ENCODE measurements at places on chromosomes 11 and 22.

- peak; percentile 87 for DNase-seq
Observed at GRCh38 chr11:134050541-134051383, 18.1 kb upstream of the JAM3 start.

DNA sequence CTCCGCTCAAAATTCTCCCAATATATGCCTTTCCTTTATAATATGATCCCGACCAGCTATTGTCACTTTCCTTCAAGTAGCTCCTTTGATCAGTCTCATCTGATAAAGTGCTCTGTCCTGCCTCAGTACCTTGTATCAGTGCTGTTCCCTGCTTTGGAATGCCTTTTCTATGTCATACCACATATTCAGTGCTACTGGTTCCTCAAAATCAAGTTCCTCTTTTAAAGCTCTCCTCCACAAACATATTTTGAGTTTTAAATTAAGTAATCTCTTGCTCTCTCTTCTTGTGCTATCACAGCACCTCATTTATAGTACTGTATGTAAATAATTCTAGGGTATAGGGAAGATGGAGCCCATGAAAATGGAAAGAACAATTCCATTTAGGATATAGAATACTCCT lies 137.1 kb upstream of the CTSC start:
- DNase-seq, result no peak

DNA sequence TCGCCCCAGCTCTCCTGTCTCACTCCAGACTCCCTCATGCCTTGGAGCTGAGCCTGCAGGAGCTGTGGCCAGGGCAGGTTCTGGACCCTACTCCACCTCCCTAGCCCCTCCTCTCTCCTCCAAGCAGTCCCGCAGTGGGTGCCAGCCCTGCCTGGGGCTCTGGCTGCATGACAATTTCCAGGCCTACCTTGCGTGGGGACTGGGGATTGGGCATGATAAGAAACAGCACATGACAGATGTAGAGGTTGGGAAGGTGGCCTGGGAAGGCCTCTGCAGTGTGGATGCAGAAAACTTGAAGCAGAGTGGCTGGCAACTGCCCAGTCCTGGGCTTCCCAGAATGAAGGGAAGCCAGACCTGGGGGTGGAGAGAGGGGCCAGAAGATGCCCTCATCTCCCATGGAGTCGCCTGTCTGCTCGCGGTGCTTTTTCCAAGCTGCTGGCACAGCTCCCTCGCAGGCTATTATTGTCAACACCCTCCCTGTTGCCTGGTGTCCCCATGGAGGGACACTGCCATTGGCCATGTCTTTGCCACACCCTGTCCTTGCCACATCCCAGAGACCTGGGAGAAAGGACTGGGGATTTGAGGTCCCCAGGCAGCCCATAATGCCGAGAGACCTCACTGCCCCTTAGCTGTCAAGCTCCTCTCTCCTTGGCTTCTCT lies 48.9 kb upstream of the CDON start:
- DNase-seq, result no peak

DNA sequence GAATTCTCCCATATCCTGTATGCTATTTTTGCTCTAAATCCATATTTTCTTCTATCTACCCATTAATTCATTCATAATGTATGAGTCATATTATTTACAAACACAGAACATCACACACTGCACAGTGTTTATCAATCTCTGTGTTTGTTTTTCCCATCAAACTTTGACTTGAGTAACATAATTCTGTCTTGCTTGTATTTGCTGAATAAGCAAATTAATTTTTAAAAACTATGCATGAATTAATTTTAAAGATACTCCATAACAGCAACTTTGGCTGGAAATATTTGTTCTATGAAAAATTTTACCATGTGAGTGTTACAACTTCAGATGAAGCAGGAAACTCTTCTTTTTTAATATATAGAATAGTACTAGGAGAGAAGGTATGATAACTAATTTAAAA lies 275.6 kb downstream of the GRM5 start:
- no peak for DNase-seq

GRCh38 chr11:24344222-24344621 lies 152.6 kb upstream of the LUZP2 start:
- DNase-seq, result no peak

DNA sequence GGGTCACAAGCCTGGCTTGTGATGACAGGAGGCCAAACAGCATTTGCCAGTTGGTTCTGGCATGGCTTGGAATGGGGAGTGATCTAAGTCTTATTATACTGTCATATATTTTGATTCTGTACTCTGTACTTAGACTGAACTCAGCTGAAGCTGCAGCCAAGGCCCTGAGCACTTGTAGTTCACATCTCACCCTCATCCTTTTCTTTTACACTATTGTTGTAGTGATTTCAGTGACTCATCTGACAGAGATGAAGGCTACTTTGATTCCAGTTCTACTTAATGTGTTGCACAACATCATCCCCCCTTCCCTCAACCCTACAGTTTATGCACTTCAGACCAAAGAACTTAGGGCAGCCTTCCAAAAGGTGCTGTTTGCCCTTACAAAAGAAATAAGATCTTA lies 843 bp downstream of the OR56B1 start:
- DNase-seq, result no peak

GRCh38 chr11:92885600-92885999 lies 83.9 kb upstream of the MTNR1B start:
- DNase-seq, result no peak

GRCh38 chr22:22397292-22397870 lies 111.2 kb downstream of the ZNF280B start:
- no peak for DNase-seq

DNA sequence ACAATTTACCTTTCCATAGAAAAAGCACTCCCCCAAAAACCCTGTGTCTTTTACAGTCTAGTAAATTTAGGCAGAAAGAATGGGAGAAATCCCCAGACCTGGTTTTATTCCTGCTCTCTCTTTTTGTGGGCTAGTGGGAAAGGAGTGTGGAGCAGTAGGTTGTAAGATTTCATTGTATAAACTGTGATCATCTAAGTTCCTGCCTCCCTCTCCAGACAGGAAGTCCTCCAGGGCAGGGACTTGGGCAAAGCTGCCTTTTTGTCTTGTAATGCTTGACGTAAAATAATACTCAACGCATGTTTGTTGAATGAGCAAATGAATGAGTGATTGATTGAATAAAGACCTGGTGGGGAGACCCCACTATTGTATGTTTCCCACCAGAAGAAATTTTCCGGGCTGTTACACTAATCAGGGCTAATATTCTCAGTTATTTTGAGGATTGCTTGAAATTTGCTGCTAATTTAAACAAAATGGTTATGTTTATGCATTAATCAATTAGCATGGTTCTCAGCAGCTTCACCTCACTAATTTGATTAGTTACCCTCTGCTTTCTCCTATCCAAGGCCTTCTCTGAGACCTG lies 36.3 kb downstream of the CSNK2A3 start:
- no peak for DNase-seq

All from HEK293T (cell line).